Pancreas (tissue), 10 donors: ENCODE measurements at places on chromosomes 1 and 21. TPM values are rescaled to one million over a fixed set of nuclear protein-coding genes. Genes with fewer than 3 reads are reported as not detected.

DNA sequence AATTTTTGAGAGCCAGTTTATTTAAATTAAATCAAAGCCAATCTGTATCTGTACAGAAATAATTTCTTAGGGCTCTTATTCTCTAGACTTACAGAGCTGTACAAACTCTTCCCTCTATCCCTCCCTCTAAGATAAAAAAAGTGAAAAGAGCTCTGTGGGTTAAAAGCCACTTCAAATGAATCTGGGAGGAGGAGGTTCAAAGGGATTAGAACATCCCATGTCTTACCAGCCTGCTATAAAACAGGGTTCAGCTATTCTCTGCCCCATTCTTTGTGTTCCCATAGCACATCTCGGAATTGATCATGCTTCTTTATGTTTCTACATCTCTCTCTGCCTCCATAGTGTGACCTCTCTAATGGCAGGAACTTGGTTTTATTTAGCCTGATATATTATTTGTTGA is 19.4 kb downstream of the KIAA0319L start:
- no peak for DNase-seq

GRCh38 chr1:195428927-195429326 is 1179.3 kb downstream of the KCNT2 start:
- no peak for DNase-seq

DNA sequence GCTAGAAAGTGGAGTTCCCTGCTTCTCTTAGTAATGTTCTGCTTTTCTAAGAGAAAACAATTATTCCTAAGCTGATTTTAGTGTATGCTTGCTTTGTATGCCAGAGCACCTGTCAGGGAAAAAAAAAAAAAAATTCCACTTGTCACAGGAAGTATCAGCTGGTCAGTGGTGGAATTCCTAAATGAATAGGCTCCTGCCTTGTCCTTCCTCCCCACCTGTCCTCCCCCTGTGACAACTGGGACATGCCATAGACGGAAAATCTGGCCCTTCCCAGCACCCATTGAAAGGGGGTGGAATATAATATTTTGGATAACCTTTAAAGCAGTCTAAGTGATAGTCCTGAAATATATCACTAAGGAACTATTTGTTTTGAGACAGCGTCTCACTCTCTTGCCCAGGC is 10.8 kb downstream of the FNDC5 start:
- no peak for DNase-seq

DNA sequence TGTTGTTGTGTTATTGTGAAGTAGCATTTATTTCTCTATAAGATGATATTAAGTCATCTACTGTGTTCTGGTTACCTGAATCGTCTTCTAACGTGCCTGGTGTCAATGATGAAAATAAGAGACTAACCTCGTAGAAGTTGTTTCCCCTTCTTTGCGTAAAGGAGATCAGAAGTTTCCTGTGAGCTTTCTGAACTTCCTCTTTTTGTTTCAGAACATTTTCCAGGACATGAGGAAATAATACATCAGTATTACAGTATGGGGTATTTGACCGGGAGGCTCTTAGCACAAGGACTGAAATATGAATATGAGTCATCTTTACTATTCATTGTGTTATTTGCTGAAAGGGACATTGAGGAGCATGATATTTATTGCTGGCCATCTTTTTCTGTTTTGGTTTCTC is 1.3 kb downstream of the ST6GALNAC3 start:
- DNase-seq, result no peak

GRCh38 chr21:42525676-42526378 is 12.2 kb downstream of the SLC37A1 start:
- DNase-seq, result no peak

Gene TMEM82
- polyA plus RNA-seq, result not detected

Gene AMY2A
- 1,480 TPM for polyA plus RNA-seq

DNA sequence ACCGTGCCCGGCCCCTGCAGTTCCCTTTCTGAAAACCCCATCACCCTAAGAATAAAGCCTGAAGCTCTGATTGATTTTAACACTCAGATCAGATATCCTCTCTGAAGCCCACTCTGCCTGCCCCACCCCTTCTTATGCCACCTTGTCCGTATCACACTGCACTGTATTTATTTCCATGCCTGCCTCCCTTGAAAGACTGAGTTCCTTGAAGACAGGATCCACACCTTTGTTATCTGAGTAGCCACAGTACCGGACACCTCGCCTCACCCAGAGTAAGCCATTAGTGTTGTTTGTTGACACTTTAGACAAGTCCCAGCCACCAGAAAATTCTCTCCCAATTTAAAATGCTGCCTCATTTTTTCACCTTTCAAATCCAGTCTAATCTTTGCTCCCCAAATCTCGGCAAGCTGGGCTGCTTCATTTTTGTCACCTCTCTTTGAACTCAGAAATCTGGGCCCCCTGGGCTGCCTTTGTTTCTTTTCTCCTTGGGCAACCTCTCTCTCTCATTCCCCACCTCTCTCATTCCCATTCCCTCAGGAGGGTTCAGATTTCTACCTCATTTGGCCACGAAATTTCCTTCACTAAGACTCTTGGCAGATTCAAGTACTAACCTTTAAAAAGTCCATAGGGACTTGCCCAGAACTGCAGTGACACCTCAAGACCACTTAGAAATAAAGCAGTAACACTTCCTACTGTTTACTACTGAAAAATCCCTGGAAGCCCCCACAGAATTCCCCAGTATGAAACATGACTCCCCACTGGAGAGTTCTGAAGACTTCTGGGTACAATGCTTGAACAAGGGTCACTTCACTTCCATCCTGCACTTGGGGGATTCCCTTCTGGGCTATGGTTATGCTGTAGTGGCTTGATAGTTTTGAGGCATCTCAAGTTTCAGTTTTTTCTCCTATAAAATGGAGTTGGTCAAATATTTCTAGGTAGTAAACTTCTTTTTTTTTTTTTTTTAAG is 8.7 kb upstream of the PPP1R15B start:
- DNase-seq, result no peak

Gene ERG
- polyA plus RNA-seq, result 1.7 TPM

DNA sequence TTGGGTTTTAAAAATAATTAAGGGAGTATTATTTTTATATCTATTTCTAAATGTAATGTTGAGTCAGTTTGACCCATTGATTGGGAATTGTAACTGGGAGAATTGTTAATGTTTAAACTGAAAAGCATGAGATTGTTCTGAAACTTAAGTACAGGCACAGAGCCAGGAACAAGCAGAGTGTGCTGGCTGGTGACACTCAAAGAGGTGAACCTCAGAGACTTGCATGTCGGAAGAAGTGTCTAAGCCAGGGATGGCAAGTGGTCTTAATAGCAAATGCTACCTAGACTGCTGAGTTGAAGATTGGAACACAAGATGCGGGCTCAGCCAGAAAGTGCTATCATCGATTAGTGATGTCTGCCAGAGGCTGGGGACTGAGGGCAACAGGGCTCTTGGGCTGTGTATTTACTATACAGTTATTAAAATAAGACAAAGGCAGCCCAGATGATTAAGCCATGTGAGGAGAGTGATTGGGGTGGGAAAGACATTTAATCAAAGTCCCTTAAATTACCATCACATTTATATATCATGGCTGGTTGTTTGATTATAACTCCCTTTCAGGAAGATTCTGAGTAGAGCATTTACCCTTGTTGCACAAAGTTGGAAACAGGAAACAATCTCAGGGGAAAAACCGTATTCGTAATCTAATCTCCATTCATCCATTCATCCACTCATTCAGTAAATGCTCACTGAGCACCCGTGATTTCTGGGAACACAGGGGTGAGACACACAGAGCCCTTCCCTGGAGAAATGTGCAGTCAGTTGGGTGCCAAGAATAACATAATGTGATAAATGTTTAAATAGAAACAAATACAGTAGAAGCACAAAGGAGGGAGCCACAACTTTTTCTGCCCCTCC is 42.8 kb downstream of the C8A start:
- DNase-seq, result no peak

Gene SLC27A3
- 46.9 TPM for polyA plus RNA-seq

Gene ADCY10
- 0.19 TPM for polyA plus RNA-seq

DNA sequence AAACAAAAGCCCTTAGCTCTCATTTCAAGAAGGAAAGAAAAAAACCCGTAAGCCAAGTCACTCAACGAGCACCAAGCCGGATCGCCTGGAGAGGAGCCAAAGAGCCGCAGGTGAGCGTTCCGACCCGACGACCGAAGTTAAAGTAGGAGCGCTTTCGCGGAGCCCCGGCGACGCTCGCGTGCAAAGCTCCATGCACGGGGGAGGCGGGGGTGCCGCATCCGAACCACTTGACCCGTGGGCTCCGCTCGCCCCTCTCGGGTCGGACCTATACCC is 382 bp downstream of the GPBP1L1 start:
- DNase-seq, result peak; percentile 79

GRCh38 chr1:245693116-245693793 is 538.5 kb downstream of the KIF26B start:
- DNase-seq, result no peak

GRCh38 chr1:2227346-2228156 is 568 bp upstream of the SKI start:
- DNase-seq, result peak; percentile 95

GRCh38 chr1:246091477-246091876 is 415.6 kb downstream of the SMYD3 start:
- DNase-seq, result no peak

Gene SLC30A7
- 2.5 TPM for polyA plus RNA-seq

DNA sequence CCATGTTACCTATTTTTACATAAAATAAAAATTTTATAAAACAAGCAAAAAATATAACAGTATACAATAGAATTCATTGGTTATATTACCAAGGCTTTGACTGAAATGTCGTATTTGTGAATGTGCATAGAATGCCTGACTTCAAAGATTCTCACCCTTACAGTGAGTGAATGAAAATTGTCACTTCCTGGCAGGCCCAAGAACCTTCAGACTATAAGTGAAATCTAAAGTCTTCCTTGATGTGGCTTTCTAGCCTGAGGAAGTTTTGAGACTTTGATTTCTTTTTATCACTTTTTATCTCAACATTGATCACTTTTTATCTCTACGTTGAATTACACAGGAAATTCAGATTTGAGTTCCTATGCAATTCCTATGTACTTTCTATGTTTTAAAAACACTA is 104.7 kb upstream of the KIAA0040 start:
- no peak for DNase-seq

- DNase-seq, result no peak
Measured at GRCh38 chr1:97996880-97997279, 76.0 kb upstream of the DPYD start.

DNA sequence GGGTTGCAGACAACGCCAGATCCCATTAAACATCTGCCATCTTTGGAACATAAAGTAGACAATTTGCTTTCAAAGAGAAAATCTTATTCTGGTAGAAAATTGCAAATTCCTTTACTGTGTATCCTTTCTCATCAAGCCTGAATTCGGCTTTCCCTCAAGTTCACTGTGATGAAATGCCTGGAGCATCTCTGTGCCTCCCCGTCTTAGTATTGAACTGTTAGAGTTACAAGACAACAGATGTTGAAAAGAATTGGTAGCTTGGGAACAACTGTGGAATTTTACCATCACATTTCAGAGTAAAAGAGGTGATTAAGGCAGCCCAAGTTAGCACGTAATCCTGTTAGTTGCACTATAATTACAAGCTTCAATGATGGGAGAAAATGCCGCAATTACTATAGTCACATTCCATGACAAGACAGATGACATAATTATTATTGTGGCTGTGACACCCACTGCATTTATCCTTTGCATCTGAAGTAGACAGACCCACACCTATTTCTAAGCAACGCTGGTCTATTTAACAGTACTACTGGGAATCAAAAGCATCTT is 54.4 kb upstream of the B3GALNT2 start:
- no peak for DNase-seq

- no peak for DNase-seq
Measured at GRCh38 chr21:45126204-45126626, 51.8 kb downstream of the ADARB1 start.

Gene PAPPA2
- 3.1 TPM for polyA plus RNA-seq

Gene HES5
- 0.07 TPM for polyA plus RNA-seq

- no peak for DNase-seq
Measured at GRCh38 chr1:11960276-11960675, 20.0 kb upstream of the MFN2 start.
